Left lobe of liver (tissue), 2 donors: ENCODE measurements at places on chromosomes 7 and 10. TPM values are rescaled to one million over a fixed set of nuclear protein-coding genes. Genes with fewer than 3 reads are reported as not detected.

LRRN3 gene
- 0.48 TPM for total RNA-seq

- DNase-seq: no peak
Observed at GRCh38 chr7:74356589-74357315, 67.5 kb downstream of the CLIP2 start.

MMP21 gene
- 0.20 TPM for total RNA-seq

DNA sequence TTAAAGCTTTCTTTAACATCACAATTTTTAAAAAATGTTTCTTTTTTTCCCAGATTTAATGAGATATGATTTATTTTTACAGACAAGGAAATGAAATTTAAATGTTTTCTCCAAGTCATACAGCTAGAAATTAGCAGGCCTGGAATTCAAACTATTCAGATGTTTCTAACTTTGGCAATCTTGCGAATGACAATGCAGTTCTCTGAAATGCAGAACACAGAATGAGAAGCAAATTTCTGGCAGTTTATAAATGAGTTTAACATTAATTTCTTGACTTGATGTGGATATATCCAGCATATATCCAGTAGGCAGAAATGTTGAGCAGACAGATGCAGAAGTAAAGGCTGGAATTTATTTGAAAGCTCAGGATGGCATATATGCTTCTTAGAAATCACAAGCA is 227.5 kb downstream of the THSD7A start:
- no peak for DNase-seq

DNA sequence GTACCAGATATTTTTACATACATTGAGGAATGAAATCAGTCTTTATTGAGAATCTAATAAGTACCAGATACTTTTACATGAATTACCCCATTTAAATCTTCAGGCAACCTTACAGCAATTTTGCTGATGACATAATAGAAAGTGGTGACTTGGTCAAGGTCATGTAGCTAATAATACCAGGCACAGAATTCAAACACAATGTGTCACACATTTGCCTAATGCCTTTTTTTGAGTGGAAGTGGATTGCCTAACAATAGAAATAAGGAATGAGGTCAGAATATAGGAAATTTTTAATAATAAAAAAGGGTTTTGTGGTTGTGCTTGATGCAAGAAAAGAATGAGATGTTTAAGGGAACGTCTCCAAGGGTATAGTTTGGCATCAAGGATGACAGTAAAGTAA is 466.6 kb upstream of the IGFBP3 start:
- DNase-seq: no peak

DNA sequence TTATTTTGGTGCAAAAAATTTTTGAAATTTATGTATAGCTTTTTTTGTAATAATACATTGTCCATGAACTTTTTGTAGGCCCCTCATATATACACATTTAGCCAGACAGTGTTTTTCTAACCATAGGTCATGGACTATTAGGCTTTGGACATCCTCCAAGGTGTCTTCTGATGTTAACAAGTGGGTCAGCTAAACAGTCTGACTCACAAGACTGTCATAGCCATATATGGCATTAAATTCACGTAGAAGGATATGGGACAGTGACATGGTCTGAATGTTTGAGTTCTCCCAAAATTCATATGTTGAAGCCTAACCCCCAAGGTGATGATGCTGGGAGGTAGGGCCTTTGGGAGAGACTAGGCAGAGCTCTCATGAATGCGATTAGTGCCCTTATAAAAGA is 14.0 kb upstream of the NUB1 start:
- DNase-seq: no peak

DNA sequence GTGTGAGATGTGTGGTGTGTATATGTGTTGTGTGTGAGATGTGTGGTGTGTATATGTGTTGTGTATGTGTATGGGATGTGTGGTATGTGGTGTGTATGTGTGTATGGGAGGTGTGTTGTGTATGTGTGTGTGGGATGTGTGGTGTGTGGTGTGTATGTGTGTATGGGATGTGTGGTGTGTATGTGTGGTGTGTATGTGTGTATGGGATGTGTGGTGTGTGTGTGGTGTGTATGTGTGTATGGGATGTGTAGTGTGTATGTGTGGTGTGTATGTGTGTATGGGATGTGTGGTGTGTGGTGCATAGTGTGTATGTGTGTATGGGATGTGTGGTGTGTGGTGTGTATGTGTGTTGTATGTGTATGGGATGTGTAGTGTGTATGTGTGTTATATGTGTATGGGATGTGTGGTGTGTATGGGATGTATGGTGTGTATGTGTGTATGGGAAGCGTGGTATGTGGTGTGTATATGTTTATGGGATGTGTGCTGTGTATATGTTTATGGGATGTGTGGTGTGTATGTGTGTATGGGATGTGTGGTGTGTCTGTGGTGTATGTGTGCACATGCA is 30.8 kb downstream of the IKZF1 start:
- no peak for DNase-seq

MALRD1 gene
- not detected for total RNA-seq

- no peak for DNase-seq
Observed at GRCh38 chr7:120168066-120168465, 104.9 kb upstream of the KCND2 start.

GRCh38 chr10:1523221-1523620 is 214.1 kb downstream of the ADARB2 start:
- no peak for DNase-seq

DNA sequence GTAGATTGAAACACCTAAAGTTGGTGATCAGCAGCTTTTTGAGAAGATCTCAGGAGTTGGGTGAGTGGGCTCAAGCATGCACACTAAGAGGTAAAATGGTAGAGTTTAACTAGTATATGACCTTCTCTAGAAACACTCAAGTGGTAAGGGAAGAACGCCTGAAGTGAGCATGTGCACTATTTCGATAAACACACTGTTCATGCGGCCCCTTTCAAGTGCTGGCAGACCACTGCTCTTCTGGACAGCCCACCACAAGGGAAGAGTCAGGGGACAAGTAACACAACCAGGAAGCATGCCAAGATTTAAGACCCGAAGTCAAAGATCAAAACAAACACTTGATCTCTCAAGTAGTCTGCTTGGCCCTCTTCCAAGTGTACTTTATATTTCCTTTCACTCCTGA is 519.5 kb upstream of the ZWINT start:
- no peak for DNase-seq

- DNase-seq: no peak
Observed at GRCh38 chr10:88733215-88733614, 26.6 kb upstream of the LIPN start.

- no peak for DNase-seq
Observed at GRCh38 chr10:682931-683447, 6.5 kb downstream of the DIP2C start.

DNA sequence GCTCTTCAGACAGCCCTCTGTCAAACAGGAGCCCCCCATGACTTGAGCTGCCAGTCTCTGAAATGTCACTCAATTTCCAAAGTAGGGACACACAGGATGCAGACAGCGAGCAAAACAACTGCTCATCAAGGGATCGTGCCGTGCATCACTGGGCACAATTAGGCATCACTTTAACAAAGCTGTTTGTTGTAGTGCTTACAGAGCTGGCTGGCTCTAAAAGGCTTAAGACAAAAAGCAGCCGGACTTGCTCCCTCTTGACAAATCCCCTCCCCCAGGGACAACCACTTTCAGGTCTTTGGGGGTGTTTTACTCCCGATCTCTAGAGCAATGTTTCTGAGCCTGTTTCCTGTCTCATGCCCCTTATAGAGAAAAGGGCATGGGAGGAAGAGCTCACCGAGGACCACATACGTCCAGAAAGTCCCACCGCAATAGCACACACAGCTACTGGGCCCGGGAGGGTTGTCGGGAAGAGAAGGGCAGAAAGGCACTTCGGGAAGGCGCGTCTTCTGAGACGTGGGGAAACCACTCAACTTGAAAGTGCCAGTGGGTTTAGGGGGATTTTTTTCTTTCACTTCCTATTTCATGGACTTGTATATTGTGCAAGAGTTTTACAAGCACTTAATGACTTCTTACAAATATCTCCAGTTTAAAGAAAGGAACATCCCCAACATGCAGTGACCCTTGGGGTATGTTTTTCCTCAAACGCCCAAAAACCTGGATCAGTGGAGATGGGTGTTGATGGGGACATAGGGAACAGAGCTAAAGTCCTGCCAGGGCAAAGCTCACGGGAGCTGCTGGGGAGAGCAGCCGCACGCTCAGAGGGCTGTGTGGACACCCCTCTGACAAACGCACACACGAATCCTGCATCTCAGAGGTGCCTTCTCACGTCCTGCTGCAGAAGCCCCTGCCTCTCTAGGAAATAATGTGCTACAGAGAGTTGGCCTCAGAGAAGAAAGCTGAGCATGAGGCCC is 27.1 kb downstream of the LRRC20 start:
- no peak for DNase-seq

- no peak for DNase-seq
Observed at GRCh38 chr10:96860631-96861277, 28.7 kb downstream of the LCOR start.

TRIM50 gene
- total RNA-seq: not detected

- no peak for DNase-seq
Observed at GRCh38 chr7:36748017-36748487, 23.8 kb upstream of the AOAH start.

GRCh38 chr7:138565451-138566114 is 105.5 kb downstream of the TRIM24 start:
- DNase-seq: peak; percentile 53

DNA sequence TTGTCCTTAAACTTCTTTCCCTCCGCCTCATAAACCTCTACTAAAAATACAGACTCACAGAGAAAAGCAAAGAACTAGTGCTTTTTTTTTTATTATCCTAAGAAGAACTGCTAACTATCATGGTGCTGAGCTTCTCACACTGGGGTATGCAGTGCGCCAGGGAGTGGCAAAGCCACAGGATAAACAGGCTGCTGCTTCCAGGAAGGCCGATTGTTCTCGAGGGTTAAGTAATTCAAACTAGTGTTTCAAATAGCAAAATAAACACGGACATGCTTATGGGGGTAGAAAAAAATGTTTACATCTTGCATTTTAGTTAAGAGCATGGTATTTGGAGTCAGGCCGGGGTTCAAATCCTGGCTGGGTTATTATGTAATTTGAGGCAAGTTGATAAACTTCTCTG is 157.0 kb downstream of the TAX1BP1 start:
- DNase-seq: no peak

DNA sequence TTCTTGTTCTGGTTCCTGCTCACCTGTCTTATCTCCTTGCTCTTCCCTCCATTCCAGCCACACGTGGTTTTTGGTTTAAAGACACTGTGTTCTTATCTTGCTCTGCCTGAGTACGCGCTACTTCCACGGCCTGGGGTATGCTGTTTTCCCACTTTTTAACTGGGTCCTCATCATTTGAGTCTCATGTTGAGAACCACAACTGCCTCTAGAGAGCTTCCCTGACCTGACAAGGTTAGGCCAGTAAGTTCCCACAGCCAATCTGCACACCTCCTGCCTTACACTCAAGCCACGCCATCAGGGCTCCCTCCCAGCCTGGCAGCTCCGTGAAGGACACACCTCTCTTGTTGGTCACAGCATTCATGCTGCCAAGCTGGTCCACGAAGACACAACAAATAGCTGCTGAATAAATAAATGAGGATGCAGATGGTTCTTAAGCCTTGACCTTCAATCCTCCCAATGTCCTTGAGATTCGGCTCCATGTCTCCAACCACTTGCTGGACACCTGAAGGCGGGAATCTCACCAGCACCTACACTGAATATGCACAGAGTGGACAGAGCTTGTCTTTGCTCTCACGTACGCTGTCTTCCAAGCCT is 201.7 kb upstream of the KLF14 start:
- no peak for DNase-seq

- DNase-seq: peak; percentile 80
Observed at GRCh38 chr7:138243430-138243829, 167.2 kb downstream of the AKR1D1 start.

COL26A1 gene
- total RNA-seq: 6.7 TPM

- no peak for DNase-seq
Observed at GRCh38 chr7:73706126-73707044, 13.1 kb downstream of the STX1A start.

DNA sequence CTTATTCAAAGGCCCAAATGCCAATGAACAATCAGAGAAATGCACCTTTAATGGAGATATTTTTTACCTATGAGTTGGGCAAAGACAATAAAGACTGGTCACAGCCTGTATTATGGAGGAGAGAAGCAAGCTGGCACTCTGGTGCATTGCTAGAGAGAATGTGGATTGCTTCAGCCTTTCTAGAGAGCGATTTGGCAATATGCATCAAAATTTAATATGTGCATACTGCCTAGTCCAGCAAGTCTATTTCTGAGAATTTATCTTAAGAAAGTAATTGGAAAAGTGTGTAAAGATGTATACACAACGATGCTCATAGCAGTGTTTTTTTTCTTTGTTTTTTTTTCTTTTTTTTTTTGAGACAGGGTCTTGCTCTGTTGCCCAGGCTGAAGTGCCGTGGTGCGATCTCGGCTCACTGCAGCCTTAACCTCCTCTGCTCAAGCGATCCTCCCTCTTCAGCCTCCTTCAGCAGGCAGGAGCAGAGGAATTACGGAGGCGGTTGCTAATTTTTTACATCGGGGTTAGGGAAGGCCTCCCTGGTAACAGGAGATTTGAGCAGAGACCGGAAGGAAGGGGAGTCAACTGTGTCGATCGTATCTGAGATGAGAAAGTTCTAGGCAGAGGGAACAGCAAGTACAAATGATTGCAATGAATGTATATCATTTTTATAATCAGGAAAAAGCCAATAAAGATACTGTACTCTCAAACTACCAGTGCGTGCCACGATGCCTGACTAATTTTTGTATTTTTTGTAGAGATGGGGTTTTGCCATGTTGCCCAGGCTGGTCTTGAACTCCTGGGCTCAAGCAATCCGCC is 16.4 kb downstream of the KIAA1549 start:
- DNase-seq: no peak

ZNF273 gene
- total RNA-seq: 0.48 TPM

- DNase-seq: no peak
Observed at GRCh38 chr7:5653661-5654060, 127.8 kb downstream of the RNF216 start.

DNA sequence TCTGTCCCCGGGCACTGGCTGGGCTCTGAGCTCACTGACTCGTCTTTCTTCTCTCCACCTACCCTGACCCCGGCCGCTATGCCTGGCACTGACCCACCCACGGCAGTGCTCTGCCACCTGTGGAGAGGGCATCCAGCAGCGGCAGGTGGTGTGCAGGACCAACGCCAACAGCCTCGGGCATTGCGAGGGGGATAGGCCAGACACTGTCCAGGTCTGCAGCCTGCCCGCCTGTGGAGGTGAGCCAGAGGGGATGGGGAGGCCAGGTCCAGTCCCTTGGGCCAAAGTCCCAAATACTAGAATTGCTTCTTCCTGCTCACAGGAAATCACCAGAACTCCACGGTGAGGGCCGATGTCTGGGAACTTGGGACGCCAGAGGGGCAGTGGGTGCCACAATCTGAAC is 27.3 kb downstream of the TBATA start:
- no peak for DNase-seq
